Activated CD4-positive, alpha-beta T cell treated with anti-CD3 and anti-CD28 coated beads, Interleukin-2, amount 50 U/mL, for 1 hour (primary cell): ENCODE measurements at places on chromosomes 3 and 15.
A peak's percentile ranks its signal among the peaks of the same experiment; 100 is the strongest.

DNA sequence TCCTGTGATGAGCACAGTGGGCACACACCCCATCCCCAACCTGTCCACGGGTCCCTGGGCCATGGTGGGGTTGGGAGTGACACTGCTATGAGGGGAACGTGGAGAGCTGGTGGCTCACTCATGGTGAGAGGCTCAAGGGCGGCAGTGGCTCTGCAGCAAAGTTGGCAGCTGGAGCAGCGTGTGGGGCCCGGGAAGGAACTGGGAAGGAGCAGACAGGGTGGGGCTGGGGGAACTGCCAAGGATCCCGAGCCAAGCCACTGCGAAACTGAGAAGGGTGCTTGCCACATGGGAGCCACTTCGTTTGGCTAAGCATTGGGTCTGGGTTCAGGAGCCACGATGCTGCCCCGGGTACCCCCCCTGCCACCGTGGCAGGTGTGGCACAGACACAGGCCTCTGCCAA lies 80.1 kb downstream of the SNRK start:
- no peak for DNase-seq

DNA sequence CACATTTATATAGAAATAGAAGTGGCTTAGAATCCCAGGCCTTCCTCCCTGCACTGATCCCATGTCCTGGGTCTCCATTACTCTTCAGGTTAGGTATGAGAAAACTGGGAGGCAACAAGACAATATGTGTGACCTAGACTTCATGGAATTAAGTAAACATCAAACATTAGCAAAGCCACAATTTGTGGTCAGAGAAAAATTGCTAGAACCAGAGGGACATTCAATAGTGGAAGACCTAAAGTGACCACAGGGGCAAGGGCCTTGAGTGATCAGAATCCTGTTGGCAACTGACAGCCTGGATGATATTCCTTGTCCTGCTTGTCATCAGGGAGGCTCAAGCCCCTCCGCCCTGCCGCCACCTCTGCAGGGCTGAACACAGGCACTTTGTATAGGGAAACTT lies 322.8 kb upstream of the CTNNB1 start:
- no peak for DNase-seq

- no peak for DNase-seq
Measured at GRCh38 chr3:20810555-20810954, 624.5 kb upstream of the SGO1 start.

DNA sequence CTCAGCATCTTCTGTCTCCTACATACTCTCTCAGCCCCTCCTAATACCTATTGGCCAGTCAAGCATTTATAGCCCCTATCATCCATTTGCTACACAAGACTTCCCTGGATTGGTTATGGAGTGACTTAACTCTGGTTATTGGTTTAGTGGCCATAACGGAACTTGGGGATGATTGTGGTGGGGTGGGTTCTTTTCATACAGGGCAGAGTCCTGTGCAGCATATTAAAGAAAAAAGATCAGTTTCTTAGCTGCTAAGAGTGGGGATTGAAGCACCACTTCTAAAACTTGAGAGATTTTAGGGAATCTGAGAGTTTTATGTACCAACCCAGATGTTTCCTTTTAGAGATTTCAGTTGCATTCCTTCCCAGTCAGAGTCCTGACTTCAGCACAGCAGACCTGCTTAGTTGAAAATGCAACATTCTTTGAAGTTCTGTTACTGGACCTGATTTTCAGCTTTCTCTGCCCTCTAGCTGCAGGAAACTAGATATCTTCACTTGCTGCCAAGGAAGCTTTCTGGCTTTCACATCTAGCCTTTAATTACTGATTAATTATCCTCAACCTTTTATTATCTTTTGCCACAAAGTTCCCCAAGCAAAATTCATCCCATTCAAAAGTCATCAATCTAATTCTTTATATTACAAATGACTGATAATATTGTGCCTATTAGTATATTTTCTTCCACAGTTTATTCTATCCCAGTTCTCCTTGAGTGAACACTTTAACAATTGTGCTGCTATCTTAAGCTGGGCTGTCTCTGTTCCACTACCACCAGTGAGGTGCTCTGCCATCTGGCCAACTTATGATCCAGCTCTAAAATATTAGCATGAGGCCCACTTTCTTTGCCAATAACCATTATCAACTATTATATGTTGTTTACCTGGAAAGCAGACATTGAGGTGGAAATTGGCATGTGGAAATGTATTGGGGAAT lies 906.0 kb upstream of the ALCAM start:
- DNase-seq = no peak

DNA sequence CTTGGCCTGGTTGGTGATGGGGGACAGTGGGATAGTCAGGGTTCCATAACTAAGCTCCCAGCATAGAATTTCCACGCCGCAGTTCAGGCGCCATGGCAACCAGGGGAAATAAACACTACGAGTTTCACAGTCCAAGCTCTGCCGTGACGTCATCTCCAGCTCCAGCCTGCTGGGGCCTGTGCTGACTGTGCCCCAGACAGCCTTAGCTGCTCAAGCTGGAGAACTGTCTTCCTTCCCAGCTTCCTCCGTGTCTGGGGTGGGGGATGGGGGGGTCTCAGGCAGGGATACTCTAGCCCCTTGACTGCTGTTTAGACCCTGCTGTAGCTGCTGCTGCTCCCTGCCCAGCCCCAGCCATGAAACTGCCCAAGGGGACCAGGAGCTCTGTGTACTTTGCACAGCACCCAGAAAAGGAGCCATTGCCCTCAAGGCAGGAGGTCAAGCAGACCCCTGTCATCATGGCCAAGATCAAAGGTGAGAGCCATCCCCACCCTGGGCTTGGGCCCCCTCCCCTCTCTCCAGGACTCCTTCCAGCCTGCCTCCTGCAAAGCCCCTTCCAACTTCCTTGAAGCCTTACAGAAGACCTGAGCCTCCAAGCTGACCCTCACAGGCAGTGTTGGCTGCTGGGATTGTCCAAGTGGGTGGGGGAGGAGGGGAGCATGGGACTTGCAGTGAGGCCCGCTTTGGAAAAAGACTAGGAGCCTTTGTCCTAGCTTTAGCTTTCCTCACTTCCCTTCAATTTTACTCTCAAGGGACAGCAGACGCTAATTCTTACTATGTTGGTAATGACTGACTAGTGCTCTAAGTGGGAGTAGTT lies 11.4 kb upstream of the CSPG4 start:
- DNase-seq = peak; percentile 55

- DNase-seq = no peak
Measured at GRCh38 chr15:88800026-88800425, 3.2 kb upstream of the ACAN start.

DNA sequence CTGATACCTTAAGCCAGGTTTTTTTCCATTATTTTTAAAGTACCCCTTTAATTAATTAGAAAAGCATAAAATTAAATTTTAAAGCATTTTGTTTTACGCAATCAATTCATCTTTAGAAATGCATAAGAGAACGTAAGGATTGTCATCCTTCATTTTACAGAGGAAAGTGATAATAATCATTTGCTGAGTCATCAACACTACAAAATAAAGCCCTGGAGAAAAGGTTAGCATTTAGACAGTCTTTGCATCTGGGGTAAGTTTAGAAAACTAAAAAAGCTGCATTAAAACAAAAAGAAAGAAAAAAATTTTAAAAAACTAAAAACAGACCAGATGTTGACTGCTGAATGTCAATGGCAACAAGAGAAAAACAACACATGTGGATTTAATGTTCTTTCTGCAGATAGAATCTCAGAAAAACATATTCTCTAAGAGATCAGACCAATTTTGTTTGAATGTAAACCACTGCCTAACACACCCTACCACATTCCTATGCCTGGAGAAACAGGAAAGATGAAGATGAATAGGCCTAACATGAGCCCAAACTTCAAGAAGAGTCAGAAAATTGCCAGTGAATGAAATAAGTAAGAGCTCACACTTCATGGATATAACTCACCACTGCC lies 59.9 kb downstream of the SUCNR1 start:
- DNase-seq = no peak

- no peak for DNase-seq
Measured at GRCh38 chr3:128573707-128574162, 76.9 kb downstream of the RPN1 start.

DNA sequence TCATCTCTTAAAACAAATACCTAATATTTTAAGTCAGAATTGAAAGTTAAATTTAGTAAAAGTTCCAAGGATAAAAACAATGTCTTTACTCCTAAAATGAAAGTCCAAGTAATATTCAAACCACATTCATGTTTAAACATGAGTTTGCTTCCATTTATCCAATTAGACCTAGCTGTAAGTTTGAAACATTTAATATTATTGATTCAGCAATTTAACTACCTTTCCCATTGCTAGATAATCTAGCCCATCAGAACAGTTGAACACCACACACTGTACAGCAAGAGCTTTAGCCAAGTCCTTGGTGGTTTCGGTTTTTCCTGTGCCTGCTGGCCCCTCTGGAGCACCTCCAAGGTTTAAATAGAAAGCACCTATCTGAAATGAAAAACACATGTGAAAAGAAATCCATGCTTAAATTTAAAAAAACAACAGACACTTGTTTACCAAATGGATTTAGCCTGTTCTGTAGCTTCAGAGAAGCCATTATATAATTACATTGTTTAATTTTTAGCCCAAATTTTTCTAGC lies 97.8 kb downstream of the DNAH12 start:
- DNase-seq = no peak

DNA sequence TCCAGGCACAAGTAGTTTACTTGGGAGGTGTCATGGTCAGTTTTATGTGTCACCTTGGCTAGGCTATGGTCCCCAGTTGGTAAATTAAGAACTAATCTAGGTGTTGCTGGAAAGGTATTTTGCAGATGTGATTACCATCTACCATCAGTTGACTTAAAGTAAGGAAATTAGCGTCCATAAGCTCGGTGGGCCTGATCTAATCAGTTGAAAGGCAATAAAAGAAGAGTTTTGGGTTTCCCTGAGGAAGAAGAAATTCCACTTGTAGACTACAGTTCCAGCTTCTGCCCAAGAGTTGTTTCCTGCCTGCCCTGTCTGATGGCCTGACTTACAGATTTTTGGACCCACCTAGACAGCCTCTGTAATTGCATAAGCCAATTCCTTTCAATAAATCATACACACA lies 438.7 kb upstream of the PROK2 start:
- DNase-seq = no peak

DNA sequence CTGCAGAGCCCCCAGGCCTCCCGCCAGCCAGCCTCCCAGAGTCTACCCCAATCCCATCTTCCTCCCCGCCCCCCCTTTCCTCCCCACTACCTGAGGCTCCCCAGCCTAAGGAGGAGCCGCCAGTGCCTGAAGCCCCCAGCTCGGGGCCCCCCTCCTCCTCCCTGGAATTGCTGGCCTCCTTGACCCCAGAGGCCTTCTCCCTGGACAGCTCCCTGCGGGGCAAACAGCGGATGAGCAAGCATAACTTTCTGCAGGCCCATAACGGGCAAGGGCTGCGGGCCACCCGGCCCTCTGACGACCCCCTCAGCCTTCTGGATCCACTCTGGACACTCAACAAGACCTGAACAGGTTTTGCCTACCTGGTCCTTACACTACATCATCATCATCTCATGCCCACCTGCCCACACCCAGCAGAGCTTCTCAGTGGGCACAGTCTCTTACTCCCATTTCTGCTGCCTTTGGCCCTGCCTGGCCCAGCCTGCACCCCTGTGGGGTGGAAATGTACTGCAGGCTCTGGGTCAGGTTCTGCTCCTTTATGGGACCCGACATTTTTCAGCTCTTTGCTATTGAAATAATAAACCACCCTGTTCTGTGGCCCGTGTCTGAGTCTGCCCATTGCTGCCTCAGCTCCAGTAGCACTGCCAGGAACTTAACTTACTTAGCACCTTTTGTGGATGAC lies 32.2 kb downstream of the PTPN23 start:
- DNase-seq = no peak

DNA sequence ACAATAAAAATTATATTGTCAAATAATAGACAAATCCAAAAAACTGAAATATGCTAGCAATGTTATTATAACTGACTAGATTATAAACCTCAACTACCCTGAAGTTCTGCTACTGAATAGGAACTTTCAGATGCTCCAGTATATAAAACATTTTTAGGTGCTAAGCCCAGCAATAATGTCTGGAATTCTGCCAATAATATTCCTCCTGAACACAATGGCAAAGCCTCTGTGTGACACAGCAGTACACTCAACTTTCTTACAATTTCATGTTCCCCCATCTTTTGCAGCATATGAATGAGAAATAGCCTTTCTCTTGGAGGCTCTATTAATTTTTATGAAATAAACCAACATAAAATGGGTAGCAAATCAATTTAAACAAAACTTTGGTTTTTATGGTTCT lies 29.5 kb downstream of the ATOSA start:
- DNase-seq = no peak

GRCh38 chr15:70200511-70201424 lies 103.1 kb upstream of the TLE3 start:
- no peak for DNase-seq

DNA sequence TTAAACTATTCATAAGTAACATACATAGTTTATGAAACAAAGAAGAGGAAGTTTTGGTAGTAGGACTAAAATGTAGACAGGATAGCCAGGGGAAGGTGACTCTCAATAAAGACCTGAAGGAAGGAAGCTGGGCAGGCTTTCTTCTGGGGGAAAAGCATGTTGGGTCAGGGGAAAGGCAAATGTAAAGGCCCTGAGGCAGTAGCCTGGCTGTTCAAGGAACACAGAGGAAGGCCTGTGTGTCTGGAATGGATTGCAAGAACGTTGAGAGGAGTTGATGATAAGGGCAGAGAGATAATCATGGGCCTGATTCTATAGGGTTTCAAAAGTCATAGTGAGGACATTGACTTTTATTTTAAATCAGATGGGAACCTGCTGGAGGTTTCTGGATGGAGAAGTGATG lies 167.6 kb downstream of the SNRK start:
- no peak for DNase-seq

DNA sequence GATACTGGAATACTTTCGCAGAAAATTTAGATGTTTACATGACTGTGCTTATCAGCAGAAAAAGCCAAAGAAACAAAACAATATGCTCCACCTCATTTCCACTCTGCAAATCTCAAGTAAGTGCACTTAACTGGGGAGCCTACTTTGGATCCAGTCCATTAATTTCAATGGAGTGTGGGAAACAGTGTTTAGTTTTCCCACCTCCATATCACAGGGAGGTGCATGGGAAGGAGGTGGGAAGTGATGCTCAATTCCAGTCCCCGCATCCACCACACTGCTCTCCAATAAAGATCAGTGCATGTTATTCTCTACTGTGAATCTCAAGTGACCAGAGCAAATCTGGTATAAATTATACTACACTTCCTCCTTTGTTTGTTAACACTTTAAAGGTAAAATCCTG lies 2.9 kb downstream of the NEDD4 start:
- no peak for DNase-seq

- DNase-seq = no peak
Measured at GRCh38 chr3:10259798-10260197, 11.5 kb downstream of the TATDN2 start.

DNA sequence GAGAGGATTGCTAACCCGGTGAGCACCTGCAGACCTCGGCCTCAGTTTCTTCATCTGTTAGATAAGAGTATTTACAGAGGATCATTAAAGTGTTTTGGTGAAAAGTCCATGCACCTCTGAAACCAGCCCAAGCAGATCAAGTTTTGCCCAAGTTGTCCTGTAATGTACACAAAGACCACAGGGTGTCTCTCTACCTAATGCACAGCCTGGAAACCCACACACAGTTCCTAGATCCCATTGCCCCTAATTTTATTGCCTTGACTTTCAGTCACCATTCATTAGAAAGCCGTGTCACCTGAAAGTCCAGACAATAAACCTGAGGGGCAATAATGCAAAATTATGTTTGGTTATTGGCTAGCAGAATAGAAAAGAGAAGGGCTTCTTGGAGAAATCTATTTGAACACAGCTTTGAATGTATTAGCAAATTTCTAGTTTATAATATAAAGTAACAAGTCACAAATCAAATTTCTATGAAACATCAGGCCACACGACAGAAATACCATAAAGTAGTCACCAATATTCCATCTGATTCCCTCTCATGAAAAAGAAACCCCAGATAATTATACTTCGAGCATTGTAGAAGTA lies 161.3 kb upstream of the SLC2A2 start:
- DNase-seq = peak; percentile 4

GRCh38 chr3:12586403-12586802 lies 29.5 kb downstream of the MKRN2 start:
- no peak for DNase-seq
